ENCODE measurements at places on chromosomes 2 and 18. TPM values are rescaled to one million over a fixed set of nuclear protein-coding genes. Genes with fewer than 3 reads are reported as not detected.

KCNG2 gene
- 2.6 TPM for total RNA-seq

PROKR1 gene
- 0.72 TPM for total RNA-seq

CDKL4 gene
- 8.2 TPM for total RNA-seq

DNA sequence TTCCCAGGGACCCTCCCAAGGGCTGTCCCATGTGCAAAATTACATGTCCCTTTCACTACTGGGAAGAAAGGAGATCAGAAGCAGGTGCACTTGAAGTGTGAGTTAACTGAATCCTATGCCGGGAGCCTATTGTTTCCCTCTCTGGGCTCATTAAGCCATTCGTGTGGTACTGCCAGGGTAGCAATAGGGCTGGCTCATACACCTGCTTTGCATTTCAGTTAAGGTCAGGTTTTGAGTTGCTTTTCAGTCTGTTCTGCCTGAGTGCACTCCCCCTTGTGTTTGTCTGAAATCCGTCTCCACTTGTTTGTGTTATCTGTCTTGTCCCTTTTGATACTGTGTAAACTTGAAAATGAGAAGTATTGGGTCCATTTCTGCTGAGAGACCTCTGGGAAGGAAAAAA, 1232.6 kb upstream of the NRXN1 start:
- DNase-seq = no peak

DNA sequence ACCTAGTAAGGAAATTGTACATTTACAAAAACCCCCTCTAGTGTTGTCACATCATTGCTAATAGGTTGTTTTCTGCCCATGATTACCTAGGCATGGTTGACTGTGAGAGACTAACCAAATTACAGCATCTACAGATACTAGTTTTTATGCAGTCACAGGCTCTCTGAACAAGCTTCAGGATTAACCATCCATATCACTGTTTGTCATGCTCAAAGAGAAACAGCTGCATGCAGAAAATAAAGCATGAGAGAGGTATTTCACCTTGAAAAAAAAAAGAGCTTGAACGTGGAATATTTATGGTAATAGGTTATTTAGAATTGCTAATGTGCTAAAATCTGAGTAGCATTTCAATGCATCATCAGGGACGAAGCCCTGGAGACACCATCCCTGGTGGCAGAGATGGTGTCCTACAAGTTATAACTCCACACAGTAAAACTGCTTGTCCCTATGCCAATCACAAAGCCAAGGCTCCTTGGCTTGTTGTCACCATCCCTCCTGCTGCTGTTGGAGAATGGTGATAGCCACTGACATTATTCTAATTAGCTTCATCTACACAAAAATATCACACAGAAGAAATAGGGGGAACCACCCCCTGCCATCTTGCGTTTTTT, 5.4 kb downstream of the NEB start:
- no peak for DNase-seq

DNA sequence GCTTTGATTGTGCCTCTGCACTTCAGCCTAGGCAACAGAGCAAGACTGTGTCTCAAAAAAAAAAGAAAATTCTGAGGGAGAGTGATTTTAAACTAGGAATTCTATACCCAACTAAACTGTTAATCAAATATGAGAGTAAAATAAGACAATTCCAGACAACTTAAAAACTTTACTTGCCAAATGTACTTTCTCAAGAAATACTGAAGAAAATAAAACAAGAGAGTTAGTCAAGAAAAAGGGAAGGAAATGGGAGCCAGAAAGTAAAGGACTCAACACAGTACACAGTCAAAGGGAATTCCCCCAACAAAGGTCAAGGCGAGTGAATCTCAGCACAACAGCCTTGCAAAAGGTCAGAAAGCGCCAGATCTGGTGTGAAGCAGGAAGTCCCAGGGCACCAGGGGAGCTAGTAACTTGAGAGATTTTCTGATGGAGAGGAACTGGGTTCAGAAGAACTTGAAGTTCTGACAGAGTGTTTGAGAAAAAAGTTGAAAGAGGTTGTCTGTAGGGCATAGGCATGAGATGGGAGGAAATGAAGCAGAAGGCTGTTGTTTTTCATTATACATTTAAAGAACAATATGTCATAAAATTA, 22.6 kb upstream of the TBC1D8 start:
- DNase-seq = no peak

DNA sequence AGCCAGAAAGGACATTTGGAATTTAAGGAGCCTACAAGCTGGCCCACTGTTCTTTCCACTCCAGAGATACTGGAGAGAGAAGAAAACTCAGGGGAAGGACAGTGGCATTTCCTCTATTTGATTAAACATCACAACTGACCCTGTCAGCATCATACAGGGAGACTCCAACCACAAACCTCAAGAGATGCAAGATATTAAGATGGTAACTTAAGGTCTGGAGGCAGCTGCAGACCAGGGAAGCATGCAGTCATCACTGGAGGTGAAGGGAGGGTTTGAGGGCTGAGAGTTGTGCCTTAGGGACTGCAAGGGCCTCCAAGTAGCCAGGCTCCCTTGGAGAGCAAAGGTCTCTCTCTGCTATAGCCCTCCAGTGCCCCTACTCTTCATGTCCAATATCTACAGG, 67.4 kb downstream of the RNF152 start:
- no peak for DNase-seq

- peak; percentile 78 for DNase-seq
These were observed 94.0 kb upstream of the GLS start for GRCh38 chr2:190786404-190787166.
